GM19239 (cell line): ENCODE measurements at places on chromosomes 5 and 9.

DNA sequence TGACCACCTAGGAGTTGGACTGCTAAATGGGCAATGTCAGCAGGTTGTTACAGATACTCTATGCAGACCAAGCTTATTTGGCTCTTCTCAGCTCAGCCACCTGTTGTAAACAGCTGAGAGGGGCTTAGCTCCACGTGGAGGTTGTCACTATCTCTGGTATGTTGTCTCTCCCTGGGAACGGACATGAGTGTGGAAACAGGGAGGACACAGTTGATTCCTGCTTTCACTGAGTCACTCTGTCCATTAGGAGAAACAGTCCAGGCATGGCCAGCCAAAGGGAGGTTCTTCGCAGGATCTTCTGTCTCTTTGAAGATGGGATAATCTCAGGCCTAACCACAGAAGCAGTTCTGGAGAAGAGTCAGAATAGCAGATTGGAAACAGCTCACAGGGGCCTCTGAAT is 121.2 kb downstream of the PALM2AKAP2 start:
- no peak for DNase-seq

GRCh38 chr9:133115604-133116345 is 5.3 kb downstream of the RALGDS start:
- DNase-seq = peak; percentile 94

DNA sequence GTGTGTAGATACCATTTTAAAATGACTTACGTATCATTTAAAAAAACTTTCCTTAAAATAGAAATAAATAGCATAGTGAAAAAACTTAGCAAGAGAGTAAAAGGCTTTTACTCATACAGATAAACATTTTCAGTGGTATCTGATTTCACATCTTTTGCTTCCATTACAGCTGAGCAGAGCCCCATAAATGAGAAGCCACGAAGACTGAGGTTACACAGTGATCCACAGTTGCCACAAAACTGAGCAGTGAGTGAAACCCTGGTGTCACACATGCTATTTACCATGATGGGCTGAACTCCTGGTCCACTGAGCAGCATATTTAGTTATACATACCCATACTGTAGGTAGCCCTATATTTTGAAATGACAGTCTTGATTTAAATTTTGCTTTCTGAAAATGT is 401.2 kb downstream of the KIAA0825 start:
- DNase-seq = no peak

DNA sequence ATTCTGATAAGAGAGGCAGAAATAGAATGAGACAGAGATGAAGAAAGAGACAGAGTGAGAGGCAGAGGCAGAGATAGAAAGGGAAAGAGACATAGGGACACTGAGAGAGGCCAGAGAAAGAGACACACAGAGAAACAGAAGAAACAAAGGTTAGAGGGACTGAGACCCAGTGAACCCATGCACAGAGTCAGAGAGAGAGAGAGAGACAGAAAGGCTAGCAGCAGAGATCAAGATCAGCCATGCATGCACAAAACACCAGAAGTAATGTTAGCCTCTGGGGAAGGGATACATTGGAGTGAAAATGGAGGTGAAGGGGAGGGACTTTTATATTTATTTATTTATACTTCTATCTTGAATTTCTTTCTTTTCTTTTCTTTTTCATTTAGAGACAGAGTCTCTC is 14.1 kb upstream of the SPARC start:
- DNase-seq = no peak

GRCh38 chr9:7936996-7937395 is 137.4 kb upstream of the DMAC1 start:
- no peak for DNase-seq

- DNase-seq = no peak
Measured at GRCh38 chr9:114524247-114524681, 19.0 kb upstream of the WHRN start.

DNA sequence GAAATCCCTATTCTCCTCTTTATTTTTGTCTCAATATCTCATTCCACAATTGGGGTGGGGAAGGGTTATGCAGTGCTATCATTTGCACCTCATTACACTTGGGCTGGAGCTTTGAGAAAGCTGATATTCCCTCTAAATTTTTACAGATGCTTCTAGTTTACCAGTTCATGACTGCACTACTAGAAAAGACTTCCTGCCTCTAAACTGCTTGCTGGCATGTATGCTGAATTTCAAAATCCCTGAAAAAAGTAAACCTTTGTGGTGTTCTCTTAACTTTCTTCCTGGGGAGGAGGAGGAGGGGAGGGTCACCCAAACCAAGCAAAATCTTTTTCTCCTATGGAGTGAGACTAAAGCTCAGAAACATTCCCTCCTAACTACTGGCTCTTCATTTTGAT is 45.1 kb downstream of the BNC2 start:
- DNase-seq = no peak

GRCh38 chr5:43427306-43427705 is 15.1 kb upstream of the CCL28 start:
- no peak for DNase-seq

GRCh38 chr5:52779213-52779612 is 8.5 kb upstream of the ITGA1 start:
- no peak for DNase-seq

GRCh38 chr9:131216806-131217205 is 59.5 kb downstream of the FAM78A start:
- no peak for DNase-seq

GRCh38 chr9:89699646-89700045 is 94.8 kb downstream of the GADD45G start:
- no peak for DNase-seq

DNA sequence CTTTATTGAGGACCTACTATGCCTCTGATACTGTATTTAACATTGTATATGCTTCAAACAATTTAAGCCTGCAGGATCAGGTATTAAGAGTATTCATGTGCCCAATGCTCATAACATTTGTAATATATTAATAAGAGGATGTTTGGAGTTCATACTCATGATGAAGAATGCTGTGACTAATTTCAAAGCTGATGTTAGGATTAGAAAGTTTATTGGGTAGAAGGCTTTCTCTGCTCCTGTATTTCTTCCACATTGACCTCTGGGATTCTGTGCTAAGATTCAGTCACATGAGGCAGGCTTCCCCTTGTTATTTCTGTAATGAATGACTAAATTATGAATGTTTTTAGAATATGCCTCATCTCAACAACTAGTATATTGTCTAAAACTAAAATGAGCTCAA is 456.4 kb downstream of the NFIB start:
- DNase-seq = no peak

- no peak for DNase-seq
Measured at GRCh38 chr9:121927636-121928035, 165.5 kb downstream of the TTLL11 start.

GRCh38 chr5:122311961-122312590 is at the start of gene SNCAIP:
SNCAIP (plus strand) TSS chr5:122312237; CDS start chr5:122391135, 78,898 bp downstream.
- DNase-seq = no peak

DNA sequence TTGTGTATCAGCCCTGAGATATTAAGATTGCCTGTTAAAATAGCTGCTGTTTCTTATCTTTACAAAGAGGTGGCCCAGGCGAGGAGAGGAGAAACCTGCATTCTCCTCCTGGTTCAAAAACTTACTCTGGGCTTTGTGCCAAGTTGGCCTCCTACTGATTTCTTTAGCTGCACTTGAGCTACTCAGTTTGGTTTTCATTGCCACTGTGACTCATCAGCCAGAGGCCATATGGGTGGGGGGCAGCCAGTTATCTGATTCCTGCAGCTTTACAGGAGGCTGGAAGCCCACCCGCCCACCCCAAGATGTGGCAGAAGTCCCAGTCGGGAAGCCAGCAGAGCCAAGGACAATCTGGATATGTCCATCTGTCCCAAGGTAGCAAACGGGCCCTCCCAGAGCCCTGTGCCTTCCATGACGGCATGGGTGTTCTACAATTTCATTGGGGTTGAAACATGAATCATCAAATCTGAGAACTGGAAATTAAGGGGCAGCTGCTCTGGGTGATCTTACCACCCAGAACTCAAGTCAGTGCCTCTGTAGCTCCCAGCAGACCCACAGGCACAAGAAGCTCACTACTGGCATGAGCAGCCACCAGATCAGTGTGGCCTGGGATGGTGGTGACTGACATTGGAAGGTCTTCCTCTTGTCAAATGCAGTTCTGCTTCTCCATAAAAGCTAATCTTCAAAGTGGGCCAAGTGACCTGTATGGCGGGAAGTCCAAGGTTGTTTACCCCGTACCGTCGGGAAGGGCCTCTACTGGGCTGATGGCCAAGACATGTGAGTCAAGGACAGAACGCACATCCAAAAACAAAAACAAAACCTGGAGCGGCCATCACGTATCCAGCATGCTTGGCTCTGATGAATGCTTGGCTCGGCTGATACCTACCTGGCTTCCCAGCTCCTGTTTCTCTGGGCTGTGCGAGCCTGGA is 15.6 kb downstream of the FCN2 start:
- no peak for DNase-seq
